ENCODE measurements at places on chromosomes 6 and 20. TPM values are rescaled to one million over a fixed set of nuclear protein-coding genes. Genes with fewer than 3 reads are reported as not detected.

DNA sequence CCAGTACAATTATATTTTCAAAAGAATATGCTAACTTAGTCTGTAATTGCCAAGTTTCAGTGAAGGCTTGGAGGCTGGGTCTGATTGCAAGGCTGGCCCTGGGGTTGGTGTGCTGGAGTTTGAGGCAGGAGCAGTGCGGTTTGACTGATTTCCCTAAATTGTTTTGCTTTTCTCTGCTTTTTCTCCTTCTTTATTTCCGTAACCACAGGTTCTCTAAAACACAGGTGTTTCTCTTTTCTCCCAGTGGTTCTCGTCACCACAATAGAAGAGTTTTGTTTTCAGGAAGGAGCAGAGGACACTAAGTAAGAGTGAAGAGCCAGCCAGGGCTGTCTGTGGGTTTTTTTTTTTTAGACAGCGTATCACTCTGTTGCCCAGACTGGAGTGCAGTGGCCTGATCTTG lies 8.2 kb upstream of the SNX9 start:
- peak overlapping the region; percentile 50 for H3K27ac ChIP-seq
- H3K27me3 ChIP-seq = no peaks in the 10 kb centered on the region
- H3K36me3 ChIP-seq = no peaks in the 10 kb centered on the region
- peaks cover 9% of the 10 kb centered on the region for H3K4me1 ChIP-seq
- H3K4me3 ChIP-seq = no peak overlapping the region

DNA sequence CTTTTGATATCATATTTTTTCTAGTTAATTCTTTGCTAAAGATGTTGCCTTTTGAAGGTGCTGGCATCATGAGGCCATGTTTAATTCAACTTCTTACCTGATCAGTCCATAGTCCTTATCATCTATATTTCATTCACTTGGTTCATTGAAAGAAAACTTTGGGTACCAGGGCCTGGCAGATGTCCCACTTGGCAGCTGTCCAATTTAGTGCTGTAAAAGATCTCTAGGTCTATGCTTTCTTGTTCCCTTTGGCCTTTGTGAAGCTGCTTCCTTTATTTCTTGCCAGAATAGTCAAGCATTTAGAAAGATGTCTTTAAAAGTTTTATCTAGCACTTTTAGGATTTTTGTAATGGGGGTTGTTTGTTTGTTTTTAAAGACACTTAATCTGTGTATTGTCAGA lies 61.7 kb upstream of the EYA4 start:
- no peaks in the 10 kb centered on the region for H3K4me1 ChIP-seq
- H3K4me3 ChIP-seq = no peak overlapping the region
- no peak overlapping the region for H3K27ac ChIP-seq
- no peaks in the 10 kb centered on the region for H3K36me3 ChIP-seq

DNA sequence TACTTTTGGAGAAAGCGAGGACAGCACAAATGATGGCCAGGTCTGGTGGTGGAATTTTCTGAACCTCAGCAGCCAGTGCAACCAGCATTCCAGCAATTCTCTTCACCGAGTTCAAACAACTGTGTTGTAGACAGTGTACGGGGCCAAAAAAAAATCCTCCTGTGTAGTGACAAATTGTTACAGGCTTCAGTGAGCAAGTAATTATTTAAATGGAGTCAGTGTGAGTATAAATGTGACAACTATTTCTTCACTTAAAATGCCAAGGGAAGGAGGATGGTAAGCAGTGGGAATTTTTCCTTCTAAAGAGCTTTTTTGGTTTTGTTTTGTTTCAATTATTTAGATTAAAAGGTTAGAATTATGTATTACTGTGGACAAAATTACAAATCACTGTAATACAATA lies 154.1 kb downstream of the TMEM242 start:
- no peaks in the 10 kb centered on the region for H3K4me1 ChIP-seq
- H3K27me3 ChIP-seq = no peaks in the 10 kb centered on the region
- DNase-seq = no peak
- H3K27ac ChIP-seq = no peak overlapping the region
- H3K4me3 ChIP-seq = no peak overlapping the region

Gene LAMA4
- 9.7 TPM for polyA plus RNA-seq

Gene SMLR1
- polyA plus RNA-seq = not detected

Gene SIRPG
- polyA plus RNA-seq = not detected

Measured in stomach (tissue), 19 donors.